ENCODE measurements at places on chromosomes 7 and 10.

DNA sequence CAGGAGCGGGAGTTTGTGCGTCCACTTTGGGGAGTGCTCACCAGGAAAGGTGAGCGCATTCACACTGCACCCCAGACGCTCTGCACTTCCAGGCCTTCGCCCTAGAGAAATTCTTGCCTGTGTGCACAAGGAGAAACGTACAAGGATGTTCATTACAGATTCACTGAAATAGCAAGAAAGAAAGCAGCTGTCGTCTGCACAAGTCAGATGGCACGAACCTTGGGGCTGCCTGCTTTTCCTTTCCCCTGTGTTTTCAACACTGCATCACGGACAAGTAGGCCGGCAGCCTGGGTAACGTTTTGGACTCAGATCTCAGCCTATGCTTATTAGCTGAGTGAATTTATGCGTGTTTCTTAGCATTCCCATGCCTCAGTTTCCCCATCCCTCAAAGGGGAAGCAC, 546.8 kb upstream of the FOXK1 start:
- no peak for DNase-seq

GRCh38 chr7:85070967-85071628, 115.8 kb downstream of the SEMA3D start:
- DNase-seq, result no peak

GRCh38 chr7:29599026-29599425, 35.4 kb downstream of the PRR15 start:
- DNase-seq, result no peak

GRCh38 chr10:3036155-3037021, 31.0 kb upstream of the PFKP start:
- DNase-seq, result no peak

DNA sequence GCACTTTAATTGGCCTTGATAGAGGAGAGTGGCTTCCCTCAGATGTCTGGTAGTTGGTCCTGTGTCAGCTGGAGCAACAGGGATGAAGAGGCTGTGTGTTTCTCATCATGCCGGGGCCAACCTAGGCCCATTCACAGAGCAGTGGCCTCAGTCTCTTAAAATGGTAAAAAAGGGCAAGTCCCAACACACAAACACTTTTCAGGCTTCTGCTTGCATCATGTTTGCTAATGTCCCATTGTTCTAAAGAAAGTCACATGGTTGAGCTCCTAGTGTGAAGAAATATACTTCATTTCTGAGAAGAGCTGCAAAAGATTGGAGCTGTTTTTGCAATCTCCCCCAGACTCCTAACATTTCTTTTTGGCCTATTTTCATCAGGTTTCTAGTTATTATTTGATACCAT, 40.6 kb upstream of the RBAK start:
- no peak for DNase-seq

GRCh38 chr7:151885202-151885580, 8.3 kb upstream of the PRKAG2 start:
- no peak for DNase-seq

DNA sequence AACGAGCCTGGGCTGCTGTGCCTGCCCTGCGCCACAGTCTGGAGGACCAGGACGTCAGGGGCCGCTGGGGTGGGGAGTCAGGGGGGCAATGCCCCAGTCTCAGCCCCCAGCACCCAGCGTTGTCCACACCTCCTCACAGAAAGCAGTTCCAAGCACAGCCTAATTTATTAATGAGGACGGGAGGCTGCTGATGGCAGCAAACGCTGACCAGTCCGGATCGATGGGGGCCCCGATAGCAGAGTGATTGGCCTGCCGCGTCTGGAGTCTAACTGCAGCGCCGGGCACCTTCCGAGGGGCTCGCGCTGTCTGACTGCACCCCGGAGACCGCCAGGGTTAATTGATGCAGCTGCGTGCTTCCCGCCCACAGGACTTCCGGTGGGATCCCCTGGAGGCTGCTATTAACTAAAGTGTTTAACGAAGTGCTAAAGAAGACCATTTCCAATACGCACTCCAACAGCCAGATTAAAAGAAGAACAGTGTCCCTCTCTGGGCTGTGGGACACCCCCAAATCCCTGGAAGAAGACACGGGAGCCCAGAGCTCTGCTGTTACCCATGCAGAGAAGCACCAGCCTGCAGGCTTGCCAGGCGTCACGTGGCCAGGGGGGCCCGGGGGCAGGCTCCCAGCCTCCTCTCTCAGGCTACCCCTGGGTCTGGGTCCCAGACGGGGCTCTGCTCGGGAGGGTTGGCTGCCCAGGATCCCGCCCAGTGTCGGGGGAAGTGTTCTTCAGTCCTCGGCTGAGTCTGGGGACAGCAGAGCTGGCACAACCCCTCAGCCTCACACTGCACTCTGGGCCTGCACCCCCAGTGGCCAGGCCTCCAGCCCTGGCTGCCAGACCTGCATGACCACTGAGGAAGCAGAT, 63.8 kb downstream of the MICALL2 start:
- no peak for DNase-seq

DNA sequence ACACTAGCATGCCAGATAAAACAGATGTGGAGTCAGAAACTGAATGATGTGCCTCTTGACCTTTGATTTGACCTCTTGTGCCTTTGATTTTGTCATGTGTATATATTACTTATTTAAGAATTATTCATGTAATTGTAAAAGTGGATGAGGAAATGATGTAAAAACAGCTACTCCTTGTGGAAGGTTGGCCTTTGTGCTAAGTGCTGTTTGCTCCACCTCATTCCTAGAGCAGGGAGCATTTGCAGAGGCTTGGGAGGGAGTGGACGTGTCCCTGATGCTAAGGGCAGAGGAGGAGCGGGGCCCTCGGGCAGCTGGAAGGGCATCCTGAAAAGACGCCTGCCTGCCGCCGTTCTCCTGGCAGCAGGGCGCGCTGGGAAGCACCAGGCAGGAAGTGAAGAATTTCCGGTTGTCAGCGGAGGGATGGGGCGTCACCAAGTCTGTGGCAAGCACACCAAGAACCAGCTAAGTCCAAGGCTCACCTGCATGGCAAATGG, 197.6 kb upstream of the ZNF32 start:
- peak; percentile 60 for DNase-seq

All from stimulated activated CD4-positive, alpha-beta T cell treated with anti-CD3 and anti-CD28 coated beads, Interleukin-2, amount 100 ng/mL, for 24 hours (primary cell).